ENCODE measurements at places on chromosomes 3 and 15.

GRCh38 chr15:56913241-56913640 lies 5.2 kb upstream of the TCF12 start:
- no peak for DNase-seq

GRCh38 chr15:75125935-75126334 lies 75.7 kb upstream of the C15orf39 start:
- no peak for DNase-seq

- DNase-seq, result no peak
Observed at GRCh38 chr3:72655131-72655551, 193.1 kb downstream of the SHQ1 start.

DNA sequence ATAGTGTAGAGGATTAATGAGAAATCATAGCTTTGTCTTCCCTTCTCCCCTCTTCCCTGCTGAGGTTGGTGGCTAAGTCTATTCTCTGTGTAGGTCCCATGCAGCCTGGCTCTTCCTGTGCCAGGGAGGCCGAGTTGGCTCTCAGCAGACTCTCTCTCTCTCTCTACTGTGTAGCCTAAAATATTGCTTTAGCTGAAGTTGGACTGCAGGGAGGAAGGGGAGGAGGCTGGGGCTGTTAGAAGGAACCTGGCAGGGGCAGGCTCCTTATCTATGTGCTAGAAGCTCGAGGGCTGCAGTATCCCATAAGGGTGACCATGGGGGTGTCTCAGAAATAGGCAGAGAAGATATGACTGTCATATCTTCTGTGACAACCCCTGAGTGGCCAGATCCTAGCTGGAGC lies 160.8 kb downstream of the EPHB1 start:
- DNase-seq, result no peak

GRCh38 chr3:56758539-56758981 lies 43.2 kb downstream of the ARHGEF3 start:
- DNase-seq, result no peak

GRCh38 chr3:31804251-31805051 lies 176.6 kb downstream of the OSBPL10 start:
- DNase-seq, result no peak

GRCh38 chr3:29064085-29064484 lies 216.8 kb upstream of the RBMS3 start:
- DNase-seq, result no peak

DNA sequence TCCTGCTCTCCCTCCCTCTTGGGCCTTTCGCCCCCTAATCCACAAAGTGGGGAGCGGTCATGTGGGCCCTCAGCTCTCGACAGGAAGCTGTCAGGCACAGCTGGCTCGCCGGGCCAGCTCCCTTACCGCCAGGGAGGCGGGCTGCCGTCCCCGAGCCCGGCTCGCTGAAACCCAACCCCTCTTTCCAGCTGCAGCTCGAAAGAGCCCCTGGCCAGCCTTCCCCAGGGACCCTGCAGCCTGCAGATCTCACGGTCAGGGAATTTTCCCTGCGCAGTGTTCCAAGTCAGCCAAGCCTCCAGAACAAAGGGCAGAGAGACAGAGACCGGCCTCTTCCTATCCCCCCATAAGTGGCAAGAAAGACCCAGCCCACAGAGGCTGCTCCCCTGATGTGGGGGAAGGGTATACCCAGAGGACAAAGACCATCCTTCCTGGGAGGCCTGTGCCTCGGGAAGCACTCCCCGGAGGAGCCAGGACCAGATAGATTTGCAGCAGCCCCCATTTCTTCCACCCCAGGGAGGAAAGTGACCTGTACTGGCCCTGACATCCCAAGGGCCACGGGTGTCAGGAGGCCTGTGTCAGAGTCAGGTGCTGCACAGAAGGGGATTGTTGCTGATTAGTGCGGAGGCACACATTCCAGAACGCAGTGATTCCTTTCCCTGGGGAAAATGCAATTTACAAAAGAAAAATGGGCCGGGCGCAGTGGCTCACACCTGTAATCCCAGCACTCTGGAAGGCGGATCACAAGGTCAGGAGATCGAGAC lies 32.6 kb downstream of the MAGEF1 start:
- DNase-seq, result no peak

DNA sequence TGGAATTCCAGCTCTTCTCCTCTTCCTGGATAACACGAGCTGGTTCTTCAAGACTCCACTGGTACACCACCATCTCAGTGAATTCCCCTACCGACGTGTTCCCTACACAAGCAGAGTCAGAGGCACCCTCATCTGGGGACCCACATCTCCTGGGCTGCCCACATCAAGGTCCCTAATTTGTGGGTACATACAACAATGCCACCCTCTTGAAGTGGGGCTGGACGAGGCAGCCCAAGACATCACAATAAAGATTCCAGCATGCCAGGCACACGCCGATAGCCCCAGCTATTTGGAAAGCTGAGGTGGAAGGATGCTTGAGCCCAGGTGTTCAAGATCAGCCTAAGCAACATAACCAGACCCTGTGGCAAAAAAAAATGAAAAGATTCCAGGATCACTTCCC lies 221.2 kb upstream of the LINGO1 start:
- DNase-seq, result no peak

- DNase-seq, result no peak
Observed at GRCh38 chr15:65084500-65085206, 8.1 kb downstream of the KBTBD13 start.

GRCh38 chr3:122940628-122941086 lies 86.9 kb downstream of the SEMA5B start:
- DNase-seq, result no peak

DNA sequence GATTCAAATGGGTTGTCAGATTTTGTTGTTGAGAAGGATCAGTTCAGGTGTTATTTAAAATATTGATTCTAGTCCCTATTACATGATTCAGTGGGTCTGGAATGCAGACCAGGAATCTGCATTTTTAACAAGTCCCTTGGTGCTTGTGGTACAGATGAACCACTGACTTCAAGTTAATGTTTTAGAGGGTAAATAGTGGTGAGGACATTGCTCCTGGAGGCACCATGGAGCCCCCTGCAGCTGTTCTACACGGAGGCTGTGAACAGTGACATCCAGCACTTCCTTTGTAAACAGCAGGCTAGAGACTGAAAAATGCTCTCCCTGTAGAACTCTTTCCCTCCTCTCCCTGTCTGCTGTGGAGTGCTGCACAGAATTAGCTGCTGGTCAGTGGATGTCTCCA lies 4.8 kb upstream of the FSIP1 start:
- no peak for DNase-seq

- DNase-seq, result no peak
Observed at GRCh38 chr3:111787556-111788463, 71.3 kb upstream of the PHLDB2 start.

- DNase-seq, result no peak
Observed at GRCh38 chr3:25678581-25678980, 13.9 kb upstream of the TOP2B start.

DNA sequence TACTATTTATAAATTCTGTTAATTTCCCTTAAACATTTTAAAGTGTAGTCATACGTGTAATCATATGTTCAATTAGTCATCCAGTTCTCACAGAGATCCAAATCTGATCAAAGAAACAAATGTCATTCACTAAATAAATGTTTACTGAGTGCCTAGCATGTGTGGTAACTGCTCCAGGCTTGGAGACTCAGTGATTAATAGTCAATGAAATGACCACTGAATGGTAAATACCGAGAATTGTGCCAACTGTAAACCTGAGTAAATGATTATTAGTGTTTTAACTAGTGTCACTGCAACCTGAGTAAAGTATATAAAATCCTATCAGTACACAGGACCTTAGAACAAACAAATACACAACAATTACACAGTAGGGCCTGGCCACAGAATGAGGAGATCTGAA lies 52.3 kb downstream of the SH3GL3 start:
- DNase-seq, result no peak

GRCh38 chr3:46860017-46860809 lies 3.0 kb downstream of the MYL3 start:
- peak; percentile 8 for DNase-seq

DNA sequence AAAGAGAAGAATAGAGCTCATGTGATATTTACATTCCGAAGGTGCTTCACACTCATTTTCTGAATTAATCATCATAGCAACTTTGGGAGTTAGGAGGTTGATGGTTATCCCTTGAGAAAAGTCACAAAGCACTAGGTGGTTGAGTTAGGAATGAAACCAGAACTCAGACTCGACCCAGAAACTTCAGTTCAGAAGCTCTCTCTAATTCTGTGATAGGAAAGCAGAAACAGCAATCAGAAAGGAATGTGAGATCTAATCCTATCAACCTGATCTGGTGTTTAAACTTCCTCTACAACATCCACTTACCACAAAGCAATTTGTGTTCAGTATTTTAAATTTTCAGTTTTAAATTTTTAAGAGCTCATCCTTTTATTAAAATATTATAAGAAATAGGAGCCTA lies 211.2 kb downstream of the CNTN3 start:
- DNase-seq, result no peak

GRCh38 chr15:83413054-83413719 lies 34.0 kb upstream of the SH3GL3 start:
- DNase-seq, result no peak
